LHCN-M2 (cell line): ENCODE measurements at places on chromosomes 4 and X.

DNA sequence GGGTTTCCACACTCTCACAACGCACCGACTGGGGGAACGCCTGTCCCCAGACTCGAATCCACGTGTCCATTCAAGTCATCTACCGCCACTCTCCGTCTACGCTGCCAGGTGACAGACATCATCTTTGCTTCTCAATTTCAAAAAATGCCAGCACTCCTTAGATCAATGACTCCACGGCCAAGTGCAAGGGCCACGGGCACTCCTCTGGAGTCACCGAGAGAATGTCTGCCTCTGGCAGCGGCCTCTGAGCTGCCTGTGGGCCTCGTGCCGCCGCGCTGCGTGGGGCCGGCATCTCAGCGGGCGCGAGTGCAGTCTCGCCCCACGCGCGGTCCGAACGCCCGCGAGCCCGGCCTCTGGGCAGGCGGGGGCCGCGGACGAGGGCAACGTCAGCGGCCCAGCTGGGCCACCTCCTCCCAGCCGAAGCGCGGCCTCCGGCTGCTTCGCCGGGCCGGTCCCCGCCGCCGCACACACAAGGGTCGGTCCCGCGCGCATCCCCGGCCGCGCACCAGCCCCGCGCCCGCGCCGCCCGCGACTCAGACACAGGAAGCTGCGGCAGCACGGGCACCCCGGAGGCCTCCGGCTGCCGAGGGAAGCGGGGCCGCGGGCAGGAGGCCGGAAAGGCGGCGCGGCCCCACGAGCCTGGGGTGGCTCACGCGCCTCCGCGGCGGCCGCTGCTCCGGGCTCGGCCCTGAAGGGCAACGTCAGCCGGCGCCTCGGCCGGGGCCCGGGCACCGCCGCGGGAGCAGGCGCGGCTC, 450 bp downstream of the ACSL1 start:
- no peak for DNase-seq

- DNase-seq = no peak
Observed at GRCh38 chr4:155705664-155706063, 39.0 kb downstream of the GUCY1A1 start.

GRCh38 chr4:113043591-113043990, 5.9 kb upstream of the ANK2 start:
- DNase-seq = no peak

GRCh38 chr4:153257991-153258390, 53.7 kb downstream of the TRIM2 start:
- DNase-seq = no peak

- DNase-seq = no peak
Observed at GRCh38 chrX:13261348-13261747, 58.5 kb downstream of the ATXN3L start.

- DNase-seq = no peak
Observed at GRCh38 chr4:54066088-54066415, 1.6 kb upstream of the CHIC2 start.

DNA sequence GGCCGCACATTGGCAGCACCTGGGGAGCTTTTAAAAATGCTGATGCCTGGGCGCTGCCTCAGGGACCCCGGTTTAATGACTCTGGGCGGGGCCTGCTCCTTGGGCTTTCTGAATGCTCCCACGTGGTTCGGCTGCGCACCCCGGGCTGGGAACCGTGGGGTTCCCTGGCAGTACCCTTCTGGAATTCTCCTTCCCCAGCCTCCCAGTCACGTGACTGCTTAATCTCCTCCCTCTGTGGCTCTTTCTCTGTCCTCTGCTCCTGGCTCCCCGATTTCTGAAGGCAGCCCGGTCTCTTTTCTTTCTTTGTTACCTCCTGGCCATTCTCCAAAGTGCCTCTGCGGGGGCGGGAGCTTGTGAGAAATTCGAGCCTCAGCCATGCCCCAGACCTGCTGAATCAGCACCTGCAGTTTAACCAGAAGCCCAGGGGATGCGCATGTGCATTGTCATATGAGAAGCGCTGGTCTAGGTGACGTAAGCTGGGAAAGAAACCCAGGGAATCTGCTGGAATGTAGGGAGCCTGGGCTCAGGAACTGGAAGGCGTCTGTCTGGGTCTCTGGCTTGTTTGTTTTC, 16.6 kb downstream of the CLCN4 start:
- DNase-seq = peak; percentile 86

DNA sequence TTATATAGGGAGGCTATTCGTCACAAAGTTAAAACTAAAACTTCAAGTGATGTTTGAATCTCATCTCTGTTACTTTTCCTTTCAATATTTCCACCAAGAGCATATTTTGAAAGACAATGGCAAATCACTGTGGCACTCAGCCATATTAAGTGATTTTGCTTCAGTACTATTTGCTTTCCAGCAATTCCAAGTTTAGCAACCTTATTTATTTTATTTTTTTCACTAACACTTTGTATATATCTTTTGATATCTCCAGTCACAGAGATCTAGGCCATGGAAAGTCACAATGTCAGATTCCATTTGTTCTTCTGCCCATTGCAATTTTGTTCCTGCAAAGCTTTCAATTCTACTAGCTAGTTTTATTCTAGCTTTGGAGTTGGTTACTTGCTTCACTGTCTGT, 1514.5 kb upstream of the ADGRL3 start:
- no peak for DNase-seq

DNA sequence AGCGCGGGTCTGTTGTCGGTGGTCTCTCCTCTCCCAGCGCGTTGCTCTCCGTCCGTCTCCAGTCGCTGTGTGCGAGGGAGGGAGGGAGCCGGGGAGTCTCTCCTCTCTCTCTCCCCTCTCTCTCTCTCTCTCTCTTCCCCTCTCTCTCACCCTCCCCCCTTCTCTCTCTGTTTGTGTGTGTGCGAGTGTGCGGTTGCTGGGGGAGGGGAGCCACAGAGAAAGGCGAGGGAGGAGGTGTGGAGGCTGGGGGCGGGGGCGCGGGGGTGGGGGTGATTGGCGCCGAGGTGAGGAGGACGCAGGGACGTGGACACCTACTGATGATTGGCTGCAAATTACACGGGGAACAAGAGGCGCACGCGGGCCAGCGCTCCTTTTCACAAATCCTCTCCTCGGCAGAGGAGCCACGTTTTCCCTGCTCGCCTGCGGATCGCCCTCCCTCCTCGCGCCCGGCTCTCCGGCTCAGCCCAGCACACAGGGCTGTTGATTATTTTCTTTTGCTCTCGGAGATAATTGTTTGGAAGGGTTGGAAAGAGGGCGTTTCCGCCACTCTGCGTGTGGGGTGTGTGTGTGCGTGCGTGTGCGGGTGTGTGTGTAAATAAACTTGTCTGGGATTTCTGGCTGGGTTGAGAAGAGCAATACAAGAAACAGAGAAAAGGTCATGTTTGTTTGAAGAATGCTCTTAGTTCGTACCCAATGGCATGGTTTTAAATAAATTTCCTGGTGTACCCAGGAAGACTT, at the start of gene CXXC4:
CXXC4 (minus strand) TSS at position 73 of the 738 bp plus-strand sequence. CDS start 3,092 bp downstream, outside the sequence.
- DNase-seq = peak; percentile 13

GRCh38 chr4:55876387-55876786, 22.9 kb downstream of the EXOC1 start:
- DNase-seq = no peak

GRCh38 chrX:38278682-38279081, 48.6 kb downstream of the RPGR start:
- no peak for DNase-seq

DNA sequence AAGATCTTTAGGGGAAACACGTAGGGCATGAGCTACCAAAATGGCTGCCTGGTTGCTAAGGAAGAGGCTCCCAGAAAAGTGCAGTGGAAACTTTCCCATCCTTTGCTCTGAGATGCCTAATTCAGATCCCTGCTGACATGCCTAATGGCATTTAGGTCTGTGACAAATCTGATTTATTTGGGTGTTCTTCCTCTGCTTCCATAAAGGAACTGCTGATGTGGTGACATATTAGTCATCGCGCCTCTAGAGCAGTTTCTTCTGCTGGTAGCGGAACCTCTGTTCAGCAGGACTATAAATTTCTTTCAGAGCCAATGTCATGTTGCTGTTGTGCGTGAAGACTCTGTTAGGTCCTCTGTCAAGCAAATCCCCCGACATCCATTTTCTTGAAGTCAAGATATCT, 310.0 kb downstream of the PDHA2 start:
- DNase-seq = peak; percentile 43

- DNase-seq = no peak
Observed at GRCh38 chrX:17848545-17849265, 12.4 kb downstream of the RAI2 start.

DNA sequence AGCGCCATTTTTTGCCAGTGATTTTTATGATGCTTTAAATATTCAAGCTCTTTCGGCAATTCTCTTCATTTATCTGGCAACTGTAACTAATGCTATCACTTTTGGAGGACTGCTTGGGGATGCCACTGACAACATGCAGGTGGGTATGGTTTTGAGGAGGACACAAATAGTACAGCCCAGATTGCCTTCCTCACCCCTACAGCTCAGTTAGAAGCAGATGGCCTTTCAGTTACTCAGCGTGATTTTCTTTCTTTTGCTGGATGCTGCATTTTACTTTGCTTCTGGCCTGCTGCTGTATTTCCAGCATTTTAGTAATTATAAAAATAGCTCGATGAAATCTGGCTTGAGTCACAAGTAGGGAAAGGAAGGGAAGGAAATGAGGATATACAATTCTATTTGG, 114.7 kb downstream of the SLC4A4 start:
- no peak for DNase-seq

- DNase-seq = peak; percentile 57
Observed at GRCh38 chr4:105715692-105716278, 7.2 kb downstream of the GSTCD start.

- peak; percentile 64 for DNase-seq
Observed at GRCh38 chr4:14532436-14532835, 469.8 kb upstream of the CPEB2 start.

DNA sequence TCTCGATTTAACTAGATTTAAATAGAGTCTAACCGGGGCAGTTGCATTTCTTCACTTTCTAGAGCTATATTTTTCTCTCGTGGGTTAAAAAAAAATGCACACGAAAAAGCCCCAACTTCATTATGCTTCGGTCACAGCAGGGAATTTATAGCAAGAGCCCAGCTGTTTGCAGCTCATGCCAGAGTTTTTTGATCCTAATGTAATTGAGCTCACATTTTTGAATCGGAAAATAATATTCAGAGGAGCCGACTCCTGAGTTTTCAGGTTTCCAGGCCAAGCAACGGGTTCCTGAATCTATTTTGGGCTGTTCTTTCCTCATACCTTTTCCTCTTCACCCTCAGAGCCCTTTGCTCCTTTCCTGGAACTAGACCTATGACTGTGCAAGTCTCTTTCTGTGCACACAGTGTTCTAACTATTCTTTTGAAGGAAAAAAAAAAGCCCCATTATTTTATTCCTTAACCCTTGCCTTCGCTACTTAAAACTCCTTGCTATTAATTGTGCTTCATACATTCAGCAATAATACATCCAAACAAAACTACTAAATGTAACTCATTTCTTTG, 27.5 kb upstream of the ESX1 start:
- DNase-seq = no peak

- DNase-seq = no peak
Observed at GRCh38 chrX:41499195-41499594, 52.1 kb downstream of the NYX start.

- no peak for DNase-seq
Observed at GRCh38 chrX:23919706-23920320, 12.0 kb downstream of the CXorf58 start.

DNA sequence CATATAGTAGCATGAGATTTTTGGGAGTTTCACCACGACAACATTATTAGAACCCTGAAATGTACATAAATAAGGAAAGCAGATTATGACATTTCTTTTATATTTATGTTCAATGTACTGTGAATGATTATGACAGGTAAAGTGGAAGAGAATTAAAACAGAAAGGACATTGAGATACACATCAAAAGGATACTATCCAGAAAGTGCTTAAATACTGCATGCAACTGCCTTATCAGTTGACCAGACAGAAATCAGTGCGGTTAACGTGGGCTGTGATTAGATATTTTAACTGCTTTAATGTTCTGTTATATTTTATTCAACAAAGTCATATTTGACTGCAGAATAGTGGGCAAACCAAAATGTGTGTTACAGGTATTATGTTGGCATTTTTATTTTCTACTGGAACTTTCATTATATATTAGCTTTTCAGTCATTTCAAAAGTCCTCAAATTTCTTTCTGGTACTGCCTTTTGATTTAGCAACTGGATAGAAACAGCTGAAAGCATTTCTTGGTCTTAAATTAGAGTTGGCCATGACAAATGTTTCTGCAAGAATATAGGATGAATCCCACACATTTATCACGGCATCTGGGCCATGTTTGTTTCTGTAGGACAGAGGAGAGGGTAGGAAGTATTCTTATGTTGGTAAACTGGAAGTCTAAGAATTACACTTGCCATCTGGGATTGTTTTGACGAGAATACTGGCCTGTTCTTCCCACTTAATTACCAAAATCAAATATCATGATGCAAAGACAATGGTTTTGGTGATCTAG, 255.2 kb downstream of the SLC39A8 start:
- DNase-seq = no peak

DNA sequence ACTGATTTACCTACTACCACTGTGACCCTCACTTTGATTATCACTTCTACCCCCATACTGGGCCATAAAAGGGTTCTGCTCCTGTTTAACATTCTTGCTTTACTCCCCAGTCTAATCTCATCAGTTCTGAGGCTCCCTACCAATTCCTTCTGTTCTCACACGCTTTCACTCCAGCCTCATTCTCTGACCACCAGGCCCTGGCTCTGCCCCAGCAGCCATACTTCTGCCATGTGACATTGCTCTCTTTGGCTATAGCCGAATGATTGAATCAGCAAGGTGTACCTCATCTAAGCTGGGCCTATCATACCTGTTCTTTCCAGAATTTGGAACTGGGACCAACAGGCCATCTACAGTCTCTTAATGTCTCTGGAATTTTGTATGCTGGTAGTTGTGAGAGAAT, 14.4 kb upstream of the ELF2 start:
- no peak for DNase-seq

- DNase-seq = peak; percentile 95
Observed at GRCh38 chr4:156977435-156978160, 6.0 kb upstream of the PDGFC start.

DNA sequence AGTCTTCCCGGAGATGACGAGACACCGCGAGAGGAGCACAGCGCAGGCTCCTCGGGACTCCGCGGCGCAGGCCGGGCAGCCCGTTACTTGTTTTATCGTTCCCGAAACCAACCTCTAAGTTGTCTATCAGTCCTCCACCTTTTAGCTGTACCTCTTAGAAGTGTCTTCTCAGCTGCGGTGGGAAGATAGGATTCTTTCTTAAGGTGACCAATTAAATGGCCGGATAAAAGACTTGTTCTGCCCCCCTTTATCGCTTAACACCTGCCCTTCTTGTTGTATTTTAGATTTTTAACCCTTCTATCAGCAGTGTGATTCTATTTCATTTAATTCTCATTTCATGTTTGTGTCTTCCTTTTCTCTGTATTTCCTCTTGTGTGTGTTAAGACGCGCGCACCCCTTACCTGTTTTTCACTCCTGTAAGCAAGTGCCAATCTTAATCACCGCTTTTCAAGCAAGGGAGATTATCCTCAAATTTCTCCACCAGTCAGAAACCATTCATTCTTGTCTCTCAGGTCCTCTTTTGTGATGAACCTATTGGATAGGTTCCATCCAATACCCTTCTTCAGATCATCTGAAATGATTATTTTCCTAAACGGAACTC, at the start of gene SLC9B2:
SLC9B2 (minus strand) TSS at position 15 of the 601 bp plus-strand sequence. CDS start 9,211 bp downstream, outside the sequence.
- DNase-seq = no peak
